Stimulated activated CD8-positive, alpha-beta memory T cell treated with anti-CD3 and anti-CD28 coated beads, Interleukin-12 subunit alpha, Interleukin-12 subunit beta, amount 100 ng/mL, for 1 hour (primary cell): ENCODE measurements at places on chromosomes 12 and 14.

- DNase-seq: no peak
Measured at GRCh38 chr12:68784015-68784414, 24.0 kb upstream of the MDM2 start.

DNA sequence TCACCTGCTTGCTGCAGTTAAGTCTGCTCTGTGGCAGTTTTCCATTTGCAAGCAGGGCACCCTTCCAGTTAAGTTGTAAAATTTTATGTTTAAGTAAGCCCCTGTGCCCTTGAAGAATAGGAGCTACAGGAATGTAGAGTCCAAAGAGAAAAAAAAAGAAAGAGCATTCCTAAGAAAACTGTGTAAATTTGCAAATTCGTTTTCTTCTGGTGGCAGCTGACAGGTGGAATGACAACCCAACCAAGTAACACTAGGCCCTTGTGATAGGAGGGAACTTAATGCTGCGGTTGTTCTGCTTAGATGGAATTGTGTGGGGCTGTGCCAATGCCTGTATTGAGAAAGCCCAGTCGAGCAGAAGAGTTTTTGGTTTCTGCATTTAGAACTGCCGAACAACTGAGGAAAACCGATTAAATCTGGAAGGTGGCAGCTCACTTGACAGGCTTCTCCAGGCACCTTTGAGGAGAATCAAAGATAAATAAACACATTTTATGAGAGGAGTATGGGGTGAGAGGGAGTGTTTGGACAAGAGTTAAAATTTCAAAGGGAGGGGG is 280.0 kb downstream of the RAD51B start:
- DNase-seq: no peak

- DNase-seq: no peak
Measured at GRCh38 chr14:91004987-91005386, 55.5 kb downstream of the RPS6KA5 start.

DNA sequence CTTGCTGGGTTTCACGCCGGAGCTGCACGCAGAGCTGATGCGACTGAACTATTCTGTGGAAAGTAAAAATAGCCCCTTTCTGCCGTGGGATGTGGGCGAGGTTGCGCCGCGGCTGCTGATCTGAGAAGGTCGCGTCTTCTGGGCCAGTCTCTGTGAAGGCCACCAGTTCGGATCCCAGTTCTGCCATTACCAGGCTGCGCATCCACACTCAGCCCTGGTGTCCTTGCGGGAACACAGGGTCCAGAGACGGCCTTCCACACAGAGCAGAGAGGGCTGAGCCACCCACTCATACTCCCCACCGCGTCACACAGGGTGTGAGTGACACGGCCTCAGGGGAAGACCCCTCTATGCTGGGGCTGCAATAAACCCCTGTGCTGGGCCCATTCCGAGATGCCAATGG is 13.9 kb downstream of the GALNT9 start:
- DNase-seq: no peak

- no peak for DNase-seq
Measured at GRCh38 chr12:38788106-38788505, 117.3 kb downstream of the CPNE8 start.

DNA sequence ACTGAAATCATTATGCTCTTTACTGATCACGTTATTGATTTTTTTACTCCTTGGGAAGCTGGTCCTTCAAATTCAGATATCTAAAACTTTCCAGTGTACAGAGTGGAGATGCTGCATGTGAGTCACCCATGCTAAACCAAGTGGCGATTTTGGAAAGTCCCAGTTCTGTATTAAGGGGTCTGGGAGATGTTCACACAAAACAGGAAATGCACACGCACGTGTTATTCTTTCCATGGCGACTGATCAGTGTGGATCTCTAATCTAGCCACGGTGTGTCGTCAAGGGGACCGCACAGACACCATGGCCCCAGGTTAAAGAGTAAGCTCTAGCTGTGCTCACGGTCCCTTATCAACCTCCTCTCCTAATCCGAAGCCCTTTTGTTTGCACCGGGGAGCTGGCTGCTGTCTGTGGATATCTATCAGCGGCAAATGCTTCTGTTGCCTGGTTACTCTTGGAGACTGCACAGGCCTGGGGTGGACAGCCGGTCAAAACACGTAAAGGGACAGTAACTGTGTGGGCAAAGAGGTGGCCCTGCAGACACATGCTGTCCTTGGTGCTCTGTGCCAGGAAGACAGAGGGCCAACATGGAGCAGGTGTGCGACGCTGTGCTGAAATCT is 96.6 kb downstream of the RIMBP2 start:
- DNase-seq: no peak
